ENCODE measurements at places on chromosomes 5 and 9.
A peak's percentile ranks its signal among the peaks of the same experiment; 100 is the strongest.

DNA sequence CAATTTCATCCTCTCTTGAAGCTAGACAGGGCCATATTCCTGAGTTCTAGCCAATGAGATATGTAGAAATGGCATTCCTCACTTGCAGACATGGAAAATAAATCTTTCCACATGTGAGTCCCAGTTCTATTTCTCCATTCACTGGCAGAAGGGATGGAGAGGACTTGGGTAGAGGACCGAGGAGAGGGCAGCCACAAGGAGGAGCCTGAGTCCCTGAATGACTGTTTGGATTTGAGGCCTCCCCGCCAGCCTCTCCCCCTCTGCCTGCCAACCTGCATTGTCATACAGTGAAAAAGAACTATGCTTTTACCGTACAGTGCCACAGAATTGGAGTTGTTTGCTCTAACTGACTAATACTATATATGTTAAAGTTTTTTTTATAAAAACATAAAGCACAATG, 583.0 kb upstream of the WWC1 start:
- DNase-seq = no peak

DNA sequence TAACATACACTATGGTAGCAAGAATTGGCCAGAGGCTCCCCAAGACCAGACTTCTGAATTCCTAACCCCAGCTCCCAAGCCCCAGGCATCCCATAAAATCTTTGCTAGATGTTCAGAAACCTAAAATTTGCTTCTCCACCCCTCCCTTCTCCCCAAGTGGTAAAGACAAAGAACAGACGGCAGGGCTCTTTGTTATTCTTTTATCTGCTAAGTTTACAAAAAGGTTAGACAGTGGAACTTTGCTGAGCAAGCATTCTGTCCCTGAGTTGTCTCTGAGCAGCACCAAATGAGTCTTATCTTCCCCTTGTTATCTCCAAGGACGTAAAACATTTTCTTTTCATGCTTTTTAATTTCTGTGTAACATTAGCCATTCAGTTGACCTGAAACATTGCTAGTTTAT, 30.2 kb downstream of the TJP2 start:
- DNase-seq = no peak

- DNase-seq = no peak
These were observed 31.6 kb upstream of the TGFBR1 start for GRCh38 chr9:99073347-99073746.

DNA sequence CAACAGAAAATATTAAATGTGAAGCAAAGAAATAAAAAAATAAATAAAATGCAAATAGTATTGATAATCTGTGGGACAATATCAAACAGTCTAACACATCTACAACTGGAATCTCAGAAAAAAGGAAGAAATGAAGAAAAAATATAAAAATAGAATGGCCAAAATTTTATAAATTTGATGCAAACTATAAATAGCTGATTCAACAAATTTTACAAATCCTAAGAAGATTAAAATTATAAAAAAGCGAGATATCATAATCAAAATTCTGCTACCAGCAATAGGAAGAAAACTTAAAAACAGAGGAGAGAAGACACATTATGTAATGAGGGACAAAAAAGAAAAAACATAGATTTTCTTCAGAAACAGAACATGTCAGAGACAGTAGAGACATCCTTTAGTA, 129.2 kb upstream of the IRX1 start:
- no peak for DNase-seq

DNA sequence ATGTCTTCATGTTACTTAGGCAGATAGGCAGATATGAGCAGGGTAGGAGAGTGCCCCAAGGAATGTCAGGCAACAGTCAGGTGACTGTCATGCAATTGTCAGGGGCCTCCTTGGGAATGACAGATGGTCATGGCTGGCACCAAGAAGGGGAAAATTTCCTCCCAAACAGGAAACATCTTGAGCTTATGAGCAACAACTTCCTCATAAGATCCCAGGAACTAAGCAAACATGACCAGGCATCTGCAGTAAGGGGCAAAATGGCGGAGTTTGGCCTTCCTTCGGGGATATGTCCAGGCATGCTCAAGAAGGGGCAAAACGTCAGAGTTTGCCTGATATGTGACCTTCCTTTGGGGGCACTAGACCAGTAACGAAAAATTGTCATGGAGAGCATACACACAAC, 591.8 kb downstream of the PDE4D start:
- no peak for DNase-seq

- peak; percentile 55 for DNase-seq
These were observed 422.6 kb downstream of the EFNA5 start for GRCh38 chr5:107248066-107248695.

GRCh38 chr5:137563646-137564397, 64.7 kb upstream of the SPOCK1 start:
- DNase-seq = no peak

DNA sequence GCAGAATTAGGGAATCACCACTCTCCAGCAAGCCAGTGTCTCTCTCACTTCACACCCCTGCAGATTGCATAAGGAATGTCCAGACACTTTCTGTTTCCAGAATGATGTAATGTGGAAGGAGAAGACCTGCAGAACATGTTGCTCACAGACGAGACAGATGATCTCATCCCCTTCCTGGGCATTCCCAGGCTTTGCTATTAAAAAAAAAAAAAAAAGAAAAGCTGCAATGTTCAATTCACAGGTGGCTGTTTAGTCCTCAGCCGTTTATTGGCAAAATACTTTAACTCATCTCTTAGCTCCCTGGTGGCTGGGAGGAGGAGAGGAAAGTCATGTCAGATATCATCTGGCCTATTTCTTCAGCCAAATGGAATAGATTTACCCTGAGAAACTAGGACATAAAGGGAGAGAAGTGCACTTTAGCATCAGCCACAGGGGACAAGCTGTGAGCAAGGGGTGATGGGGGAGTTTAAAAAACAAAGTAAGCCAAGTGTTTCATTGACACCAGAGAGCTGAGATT, 95.9 kb upstream of the TNC start:
- DNase-seq = no peak

DNA sequence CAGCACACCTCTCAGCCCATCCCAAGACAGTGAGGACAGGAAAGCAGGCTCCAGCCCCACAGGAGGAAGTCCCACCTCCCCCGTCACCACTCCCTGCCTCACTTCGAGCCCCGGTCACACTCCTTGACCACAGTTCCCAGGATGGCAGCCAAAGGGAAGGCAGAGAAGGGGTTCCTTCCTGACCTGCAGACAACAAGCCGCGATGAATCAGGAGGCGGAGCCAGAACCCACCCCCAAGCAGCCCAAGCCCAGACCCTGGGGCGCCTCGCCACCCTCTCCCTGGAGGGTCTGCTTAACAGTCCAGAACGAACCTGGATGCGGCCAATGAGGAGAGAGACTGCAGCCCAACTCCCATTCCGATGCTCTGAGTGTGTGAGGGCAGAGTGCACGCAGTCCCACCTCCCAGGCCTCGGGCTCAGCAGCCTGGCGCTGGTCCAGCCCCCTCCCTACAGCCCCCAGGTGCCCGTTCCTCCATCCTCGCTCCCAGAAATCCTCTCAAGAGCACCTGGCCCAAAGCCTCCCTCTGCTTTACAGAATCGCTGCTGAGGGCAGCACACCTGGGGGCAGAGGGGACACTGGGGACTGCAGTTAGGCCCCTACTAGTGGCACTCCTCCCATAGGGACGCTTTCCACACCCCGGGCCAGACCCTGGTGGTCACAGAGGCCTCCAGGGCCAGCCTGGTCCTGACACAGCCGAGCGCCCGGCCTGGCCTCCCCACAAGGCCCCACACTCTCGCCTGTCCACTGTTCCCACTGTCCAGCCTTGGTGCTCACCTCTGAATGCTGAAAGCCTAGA, 69.6 kb upstream of the LRRTM2 start:
- DNase-seq = no peak

DNA sequence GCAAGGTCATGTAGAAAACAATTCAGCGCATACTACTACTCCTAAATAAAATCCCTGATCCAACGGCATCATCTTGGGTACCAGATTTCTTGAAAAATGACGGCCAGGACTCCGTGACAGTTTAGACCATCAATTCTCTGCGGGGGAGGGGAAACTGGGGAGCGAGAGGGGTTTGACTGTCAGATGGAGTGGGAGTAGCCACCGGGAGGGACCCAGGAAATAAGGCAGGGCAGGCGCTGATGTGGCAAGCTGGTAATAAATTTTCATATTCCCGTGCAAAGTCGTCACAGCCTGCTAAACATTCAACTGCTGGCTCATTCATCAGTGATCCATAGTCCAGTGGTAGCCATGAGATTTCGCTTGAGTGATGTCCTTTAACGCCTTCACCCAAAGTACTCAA, 457 bp upstream of the CDH18 start:
- no peak for DNase-seq

DNA sequence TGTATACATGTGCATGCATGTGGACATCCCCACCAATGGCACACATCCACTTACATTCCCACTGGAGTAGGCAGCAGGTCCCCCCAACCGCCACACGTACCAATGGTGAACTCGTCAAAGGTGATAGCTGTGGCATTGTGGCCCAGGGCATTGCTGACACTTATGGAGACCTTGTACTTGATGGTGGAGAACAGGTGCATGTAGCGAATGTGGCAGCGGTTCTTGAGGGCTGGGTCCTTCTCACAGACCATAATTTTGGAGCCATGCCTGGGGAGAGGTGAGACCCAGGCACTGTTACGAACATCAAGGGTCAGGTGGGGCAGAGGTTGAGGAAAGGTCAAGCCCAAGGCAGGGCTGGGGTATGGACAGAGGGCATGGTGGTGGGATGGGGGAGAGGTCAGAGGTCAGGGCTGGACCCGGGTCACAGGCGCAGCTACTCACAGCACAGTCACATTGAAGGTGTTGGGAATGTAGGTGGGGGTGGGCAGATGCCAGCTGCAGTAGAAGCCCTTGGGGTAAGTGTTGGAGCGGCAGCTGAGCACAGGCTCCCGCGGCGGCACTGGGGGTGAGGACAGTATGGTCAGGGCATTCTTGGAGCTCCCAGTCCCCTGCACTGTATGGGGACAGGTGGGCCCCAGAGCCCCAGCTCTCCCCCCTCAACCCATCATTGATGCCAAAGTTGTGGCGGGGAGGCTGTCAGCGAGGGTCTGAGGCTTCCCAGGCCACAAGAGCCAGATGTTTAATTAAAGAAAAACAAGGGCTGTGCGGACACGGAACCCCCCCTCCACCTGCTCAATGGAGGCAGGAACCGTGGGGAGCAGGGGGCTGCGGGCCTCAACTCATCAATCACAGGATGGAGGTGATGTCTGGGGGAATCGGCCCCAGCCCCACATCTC, 31.9 kb downstream of the CNTFR start:
- no peak for DNase-seq

DNA sequence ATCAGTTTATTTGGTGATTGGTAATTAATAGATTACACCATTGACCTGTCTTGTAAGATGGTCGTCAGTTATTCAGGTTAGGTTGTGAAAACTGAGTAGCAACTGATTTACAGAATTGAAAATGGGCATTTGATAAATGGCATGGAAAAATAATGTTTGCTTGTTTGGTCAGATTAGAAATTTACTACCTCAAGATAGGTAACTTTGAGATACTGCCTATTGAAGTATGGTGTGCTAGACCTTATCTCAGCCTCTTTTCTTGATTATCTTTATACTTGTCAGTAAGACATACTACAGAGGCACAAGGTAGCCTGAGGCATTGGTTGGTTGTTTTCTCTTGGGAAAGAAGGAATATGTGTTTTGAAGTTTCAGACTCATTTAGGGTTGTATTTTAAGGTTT, 174.5 kb downstream of the XRCC4 start:
- DNase-seq = no peak

DNA sequence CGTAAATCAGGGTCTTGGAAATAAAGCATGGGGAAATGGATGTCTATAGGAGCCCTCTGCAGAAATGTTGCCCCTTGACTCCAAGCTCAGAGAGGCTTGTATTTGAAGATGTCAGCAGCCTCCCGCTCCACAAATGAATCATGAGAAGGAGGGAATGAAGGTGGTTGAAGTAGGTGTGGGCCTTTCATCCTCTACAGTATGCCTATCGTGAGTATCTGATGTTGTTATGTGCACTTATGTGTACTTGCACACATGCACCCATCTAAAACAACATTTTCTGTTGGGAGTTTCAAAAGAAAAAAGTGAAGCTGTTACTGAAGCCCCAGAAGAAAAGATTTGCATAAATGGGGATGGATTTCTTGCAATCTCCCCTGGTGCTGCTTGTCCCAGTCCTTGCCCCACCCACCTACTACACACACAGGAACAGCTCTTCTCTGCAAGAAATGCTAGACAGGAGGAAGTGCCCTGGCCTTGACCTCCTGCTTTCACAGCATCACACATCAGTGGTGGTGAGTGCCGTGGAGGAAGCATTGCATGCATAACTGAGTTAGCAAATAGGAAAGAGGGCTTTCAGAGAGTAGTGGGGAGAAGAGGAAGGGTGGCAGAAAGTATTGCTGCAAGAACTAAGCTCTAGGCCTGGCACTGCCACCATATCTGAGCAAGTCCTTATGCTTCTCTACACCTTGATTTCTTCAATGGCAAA, 156.1 kb downstream of the SNX18 start:
- peak; percentile 30 for DNase-seq

DNA sequence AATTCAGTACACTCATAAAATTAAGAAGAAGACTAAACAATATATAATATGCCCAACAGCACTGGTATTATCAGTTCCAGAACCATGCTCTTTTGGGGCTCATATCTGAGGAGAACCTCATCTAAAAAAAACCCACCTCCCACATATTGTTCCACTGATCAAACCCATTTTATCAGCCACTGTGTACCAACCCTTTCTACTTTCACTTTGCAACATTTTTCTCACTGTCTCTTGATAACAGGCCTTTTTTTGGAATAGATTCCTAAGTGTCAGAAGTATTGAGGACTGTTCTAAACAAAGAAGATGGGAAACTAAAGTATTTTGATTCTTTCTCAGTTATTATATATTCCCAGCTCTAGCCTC, 173.2 kb downstream of the GABRB2 start:
- no peak for DNase-seq

DNA sequence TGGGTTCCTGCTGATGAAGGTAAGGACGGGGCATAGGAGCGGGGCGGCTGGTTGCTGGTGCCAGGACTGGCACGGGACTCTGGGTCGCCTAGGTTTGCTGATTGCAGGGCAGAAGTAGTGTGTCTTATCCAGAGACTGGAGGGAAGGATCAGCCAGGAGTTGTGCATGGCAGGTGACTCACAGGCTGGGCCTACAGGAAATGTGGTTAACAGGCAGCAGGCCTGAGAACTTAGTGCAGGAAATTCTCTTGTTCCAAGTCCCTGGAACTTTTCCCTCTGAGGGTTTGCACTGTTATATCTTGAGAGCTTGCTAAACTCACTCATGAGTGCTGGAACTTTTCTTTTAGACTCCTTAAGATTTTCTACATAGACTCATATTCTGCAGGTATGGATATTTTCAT, 95.1 kb downstream of the ANXA2R start:
- DNase-seq = no peak
